ENCODE measurements at places on chromosomes 16 and 17.
A peak's percentile ranks its signal among the peaks of the same experiment; 100 is the strongest.

GRCh38 chr17:76142039-76142584 lies 1.1 kb upstream of the FOXJ1 start:
- DNase-seq: peak; percentile 46

DNA sequence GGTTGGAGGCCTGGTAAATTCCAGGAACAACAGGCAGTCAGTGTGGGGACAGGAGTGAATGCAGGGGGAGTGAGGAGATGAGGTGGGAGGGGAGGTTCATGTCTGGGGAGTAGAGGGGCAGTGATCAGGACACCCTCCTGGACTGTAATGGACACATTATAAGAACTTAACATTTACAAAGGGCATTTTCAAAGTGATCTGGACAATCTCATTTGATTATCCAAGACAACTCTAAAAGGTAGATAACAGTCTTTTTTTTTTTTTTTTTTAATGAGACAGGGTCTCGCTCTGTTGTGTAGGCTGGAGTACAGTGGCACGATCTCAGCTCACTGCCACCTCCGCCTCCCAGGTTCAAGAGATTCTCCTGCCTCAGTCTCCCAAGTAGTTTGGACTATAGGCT lies 5.7 kb downstream of the SDK2 start:
- DNase-seq: no peak

DNA sequence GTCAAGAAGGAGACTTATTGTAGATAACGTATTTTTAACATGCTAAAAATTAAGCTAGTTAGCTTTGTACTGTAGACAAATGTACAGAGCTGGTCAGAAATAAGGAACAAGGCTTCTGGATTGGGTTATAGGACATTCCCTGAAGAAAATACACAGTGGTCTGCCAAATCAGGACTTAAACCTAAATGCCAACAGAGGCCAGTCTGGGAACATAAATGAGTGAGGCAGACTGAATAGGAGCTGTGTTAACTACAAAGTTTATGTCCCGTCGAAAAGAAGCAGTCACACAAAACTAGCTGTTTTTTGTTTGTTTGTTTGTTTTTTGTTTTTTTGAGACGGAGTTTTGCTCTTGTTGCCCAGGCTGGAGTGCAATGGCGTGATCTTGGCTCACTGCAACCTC lies 120.4 kb upstream of the C17orf78 start:
- no peak for DNase-seq

DNA sequence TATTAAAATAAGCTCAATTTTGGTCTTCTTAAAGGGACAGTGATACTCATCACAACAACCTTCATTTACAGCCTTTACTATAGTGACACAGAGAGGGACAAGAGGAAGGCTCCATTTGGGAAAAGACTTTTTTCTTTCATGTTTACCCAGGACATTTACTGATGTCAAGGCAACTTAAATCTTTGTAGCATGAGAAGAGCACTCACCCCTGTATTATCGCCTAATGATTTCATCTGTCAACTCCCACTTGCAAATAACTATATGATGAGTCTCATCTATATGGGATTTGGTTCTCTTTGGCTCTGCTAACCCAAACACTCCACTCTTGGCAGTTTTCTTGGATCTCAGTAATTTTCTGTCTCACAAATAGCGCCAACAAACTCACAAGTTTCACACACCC lies 24.1 kb downstream of the BLMH start:
- DNase-seq: no peak

DNA sequence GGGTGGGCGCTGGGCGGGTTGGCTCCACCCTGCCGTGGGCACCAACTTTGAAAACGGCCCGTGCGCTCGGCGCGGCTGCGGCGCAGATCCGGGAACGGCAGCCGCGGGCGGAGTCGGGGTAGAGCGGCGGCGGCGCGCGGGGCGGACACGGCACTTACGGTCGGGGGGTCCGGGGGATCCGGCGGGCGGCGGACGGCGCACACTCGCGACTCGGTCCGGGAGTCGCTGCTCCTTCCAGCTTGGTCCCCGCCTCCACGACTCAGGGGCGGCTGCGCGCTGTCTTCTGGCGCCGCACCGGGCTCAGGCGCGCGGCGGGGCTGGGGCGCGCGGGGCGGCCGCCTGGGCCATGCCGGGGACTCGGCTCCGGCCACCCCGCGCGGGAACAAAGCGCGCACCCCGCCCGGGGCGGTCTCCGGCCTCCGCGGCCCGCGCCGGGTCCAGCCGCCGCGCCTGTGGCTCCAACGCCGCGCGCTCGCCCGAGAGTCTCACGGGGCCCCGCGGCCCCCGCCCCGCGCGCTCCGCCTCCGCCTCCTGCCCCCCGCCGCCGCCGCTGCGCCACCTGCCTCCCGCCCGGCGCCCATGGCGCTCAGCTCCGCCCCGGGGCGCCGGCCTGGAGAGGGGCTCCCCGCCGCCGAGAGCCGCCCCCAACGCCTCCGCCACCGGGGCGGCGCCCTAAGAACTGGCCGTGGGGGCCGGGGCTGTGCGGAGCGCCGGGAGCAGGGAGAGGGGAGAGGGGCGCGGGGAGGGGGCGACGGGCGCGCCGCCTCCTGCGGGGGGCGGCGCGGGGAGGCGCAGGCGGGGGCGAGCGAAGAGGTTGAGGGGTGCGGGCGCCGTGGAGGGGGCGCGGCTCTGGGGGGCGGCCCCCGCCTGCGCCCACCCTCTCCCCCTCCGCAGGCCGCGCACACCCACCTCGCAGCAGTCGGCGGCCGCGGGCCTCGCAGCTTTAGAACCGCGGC lies 35.9 kb downstream of the CBFA2T3 start:
- no peak for DNase-seq
